ENCODE measurements at places on chromosomes 2 and 18. TPM values are rescaled to one million over a fixed set of nuclear protein-coding genes. Genes with fewer than 3 reads are reported as not detected.
A peak's percentile ranks its signal among the peaks of the same experiment; 100 is the strongest.

The TYMS gene
- 1.2 TPM for total RNA-seq

The GPC1 gene
- 82.5 TPM for total RNA-seq

The DRC1 gene
- not detected for total RNA-seq

The PNPT1 gene
- total RNA-seq: 22.8 TPM

The SIX2 gene
- 2.3 TPM for total RNA-seq

The GCG gene
- total RNA-seq: not detected

The FOXI3 gene
- total RNA-seq: not detected

The COL4A4 gene
- total RNA-seq: 0.45 TPM

The KCNJ3 gene
- total RNA-seq: not detected

DNA sequence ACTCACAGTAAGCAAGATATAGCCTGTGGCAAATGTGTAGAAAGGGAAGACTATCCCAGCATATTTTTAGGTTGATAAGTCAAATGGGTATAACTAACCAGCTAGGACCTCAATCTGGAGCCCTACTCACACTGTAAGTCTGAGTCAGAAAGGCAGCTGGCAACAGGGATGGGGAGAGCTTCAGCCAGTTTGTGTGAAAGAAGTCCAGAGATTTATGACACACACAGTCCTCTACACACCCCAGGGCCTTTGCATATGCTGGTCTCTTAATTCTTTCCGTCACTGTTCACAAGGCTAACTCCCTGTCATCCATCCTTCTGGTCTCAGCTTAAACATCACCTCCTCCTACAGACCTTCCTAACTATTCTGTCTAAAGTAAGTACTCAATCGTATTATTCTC, 5.9 kb upstream of the TCF4 start:
- no peak for DNase-seq

DNA sequence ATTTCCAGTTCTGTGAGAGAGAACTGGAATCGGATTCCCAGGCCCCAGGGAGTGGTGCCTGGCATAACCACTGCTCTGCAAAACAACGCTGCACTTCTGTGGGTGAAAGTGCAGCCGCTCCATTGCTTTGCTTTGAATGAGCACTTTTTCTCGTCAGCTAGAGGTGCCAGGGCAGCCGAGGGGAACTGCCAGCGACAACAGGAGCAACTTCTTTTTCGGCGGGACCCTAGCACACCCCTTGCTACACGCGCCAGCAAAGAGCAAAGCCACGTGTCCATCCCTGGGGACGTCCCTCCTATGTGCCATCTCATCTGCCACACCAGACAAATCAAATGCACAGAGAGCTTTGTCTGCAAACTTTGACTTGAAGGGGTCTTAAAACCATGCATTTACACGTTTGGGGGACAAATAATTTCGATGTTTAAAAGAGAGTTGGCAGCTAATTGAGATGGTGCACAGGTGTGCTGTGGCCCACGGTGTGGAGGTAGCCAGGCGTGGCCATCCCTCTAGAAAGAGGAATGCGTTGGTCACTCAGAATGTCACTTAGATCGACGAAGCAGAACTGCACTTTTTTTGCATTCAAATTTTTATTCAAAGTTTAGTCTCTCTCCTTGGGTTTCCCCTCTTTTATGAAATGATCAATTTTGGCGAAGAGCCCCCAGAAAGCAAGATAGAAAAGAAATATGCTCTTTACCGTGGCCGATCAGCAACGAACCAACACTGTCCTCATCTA, 151.8 kb downstream of the MBP start:
- no peak for DNase-seq

- DNase-seq: no peak
These were observed 173.0 kb upstream of the ALKAL2 start for GRCh38 chr2:460861-461260.

- DNase-seq: no peak
These were observed 52.0 kb upstream of the TRIM43 start for GRCh38 chr2:95539836-95540235.

- no peak for DNase-seq
These were observed 17.4 kb upstream of the GAL3ST2 start for GRCh38 chr2:241759067-241759807.

DNA sequence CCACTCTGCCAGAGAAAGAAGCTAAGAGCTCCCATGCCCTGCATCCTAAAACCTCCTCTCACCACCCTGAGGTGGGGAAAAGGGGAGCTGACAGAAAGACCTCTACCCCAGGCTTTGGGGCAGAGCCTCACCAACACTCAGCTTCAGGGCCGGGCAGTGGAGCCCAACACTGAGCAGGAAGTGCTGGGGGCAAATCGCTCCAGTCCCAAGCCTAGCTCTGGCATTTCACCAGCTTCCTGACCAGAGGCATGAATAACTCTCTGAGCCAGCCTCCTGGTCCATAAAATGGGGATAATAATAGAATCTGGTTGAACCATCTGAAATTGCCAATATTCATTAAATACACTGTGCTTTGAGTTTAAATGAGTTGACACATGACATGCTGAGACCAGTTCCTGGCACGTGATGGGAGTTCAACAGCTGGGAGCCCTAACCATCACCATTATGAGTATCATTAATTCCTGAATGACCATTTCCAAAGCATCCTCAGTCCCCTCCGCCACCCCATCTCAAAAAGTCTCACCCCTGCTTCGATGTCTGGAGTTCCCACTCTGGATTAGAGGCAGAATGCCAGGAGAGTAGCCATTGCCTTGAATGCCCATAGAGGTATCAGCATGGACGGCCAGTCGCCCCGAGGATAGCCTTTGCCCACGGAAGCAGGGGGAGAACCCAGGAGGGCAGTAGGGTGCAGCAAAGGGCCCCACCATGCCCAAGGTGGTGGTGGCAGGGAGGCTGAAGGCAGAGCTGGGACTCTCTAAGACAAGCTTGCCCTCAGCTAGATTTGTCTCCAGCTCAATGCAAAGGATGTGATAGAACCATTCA, 153.4 kb downstream of the TNS1 start:
- DNase-seq: no peak

GRCh38 chr2:156474401-156474800, 38.2 kb downstream of the GPD2 start:
- no peak for DNase-seq

GRCh38 chr2:224433442-224433841, 31.5 kb upstream of the FAM124B start:
- DNase-seq: no peak

GRCh38 chr2:139357972-139358371, 577.8 kb upstream of the NXPH2 start:
- DNase-seq: no peak

DNA sequence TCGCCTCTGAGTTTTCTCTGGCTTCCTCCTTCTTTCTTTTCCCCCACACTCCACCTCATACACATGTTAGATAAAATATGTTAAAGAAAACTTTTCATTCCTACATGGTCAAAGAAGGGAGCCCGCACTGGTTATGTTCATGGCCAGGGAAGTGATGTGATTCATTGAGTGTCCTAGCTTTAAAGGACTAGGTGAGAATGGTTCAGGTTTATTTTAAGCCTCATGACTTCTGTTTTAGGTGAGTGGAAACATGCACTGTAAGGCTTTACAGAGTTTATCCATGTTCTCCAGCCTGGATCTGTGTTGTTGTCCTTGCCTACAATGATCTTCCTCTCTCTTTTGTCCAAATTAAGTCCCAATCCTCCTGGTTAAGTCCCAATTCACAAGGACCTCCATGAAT, 56.5 kb downstream of the RASGRP3 start:
- no peak for DNase-seq

DNA sequence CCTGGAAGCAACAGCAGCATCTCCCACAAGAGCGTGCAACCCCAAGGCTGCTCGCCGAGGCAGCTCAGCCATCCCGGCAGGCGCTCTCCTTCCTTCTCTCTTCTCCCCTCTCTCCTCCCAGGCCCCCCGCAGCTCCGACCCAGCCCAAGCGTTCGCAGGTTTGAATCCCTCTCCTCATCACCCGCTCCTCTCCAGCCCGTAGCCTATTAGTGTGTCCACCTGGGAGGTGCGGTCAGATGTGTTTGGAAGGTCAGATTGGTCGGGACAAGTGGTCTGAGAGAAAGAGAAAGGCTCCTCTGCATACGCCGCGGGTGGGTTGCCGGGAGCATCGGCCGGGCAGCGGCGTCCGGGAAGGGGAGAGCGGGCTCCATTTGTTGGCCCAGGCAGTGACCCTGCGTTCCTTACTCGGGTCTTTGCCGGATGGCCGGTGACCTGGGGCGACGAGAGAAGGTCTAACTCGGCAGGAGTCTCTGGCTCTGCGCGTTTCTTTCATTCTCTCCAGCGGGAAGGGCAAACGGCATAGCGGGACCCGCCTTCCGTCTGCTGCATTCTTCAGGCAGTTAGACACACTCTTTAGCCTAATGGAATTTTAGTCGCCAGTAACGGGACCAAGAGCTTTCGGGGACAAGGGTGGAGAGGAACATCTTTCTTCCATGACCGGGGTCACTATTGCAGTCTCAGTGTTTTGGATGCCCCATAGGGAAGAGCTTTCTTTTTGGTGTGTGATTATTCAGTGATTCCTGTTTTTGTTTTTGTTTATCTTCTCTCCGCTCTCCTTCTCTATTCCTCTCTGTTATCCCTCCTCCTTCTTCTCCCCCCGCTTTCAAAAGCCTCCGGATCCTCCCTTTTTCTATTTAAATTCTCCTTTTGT, 1.1 kb upstream of the TMEFF2 start:
- DNase-seq: no peak

GRCh38 chr18:54278615-54279014, 9.3 kb downstream of the POLI start:
- no peak for DNase-seq

GRCh38 chr2:238999291-238999741, 151.4 kb downstream of the TWIST2 start:
- peak; percentile 89 for DNase-seq

- DNase-seq: no peak
These were observed 342.3 kb upstream of the EPHA4 start for GRCh38 chr2:221914334-221914880.

- no peak for DNase-seq
These were observed 30.1 kb upstream of the AGPS start for GRCh38 chr2:177362499-177362898.

DNA sequence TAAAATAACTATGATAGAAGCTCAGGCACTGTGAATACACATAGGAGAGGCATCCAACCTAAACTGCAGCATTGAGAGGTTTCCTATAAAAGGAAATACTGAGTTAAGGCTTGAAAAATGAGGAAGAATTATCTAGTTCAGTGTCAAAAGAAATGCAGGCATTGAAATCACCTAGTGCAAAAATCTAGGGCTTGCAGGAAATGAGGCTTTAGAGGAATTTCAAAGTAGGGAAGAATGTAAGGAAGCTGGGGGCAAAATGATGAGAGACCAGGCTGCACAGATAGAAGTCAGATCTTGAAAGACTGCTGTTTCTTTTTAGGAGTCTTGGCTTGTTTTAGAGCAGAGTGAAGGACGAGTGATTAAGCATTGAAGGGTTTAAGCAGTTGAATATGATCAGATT, 28.1 kb upstream of the SCYGR2 start:
- no peak for DNase-seq

DNA sequence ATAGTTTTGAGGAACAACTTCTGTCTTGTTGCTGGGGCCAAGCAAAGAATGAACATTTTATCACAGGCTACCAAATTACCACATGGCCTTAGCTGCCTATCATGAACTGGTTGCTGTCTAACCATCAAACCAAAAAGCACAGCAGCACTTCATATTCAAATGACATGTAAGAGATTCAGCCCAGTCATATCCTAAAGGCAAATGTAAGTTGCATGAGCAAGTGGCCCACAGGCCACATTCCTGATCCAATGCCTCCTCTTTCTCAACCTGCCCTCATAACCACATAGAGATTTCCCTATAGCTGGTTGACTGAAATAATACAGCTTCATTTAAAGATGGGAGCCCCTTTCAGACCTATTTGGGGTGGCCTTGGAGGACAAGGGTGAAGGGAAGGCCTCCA, 572.3 kb downstream of the IRS1 start:
- DNase-seq: no peak

GRCh38 chr2:18123577-18123976, 245.1 kb downstream of the KCNS3 start:
- DNase-seq: no peak

GRCh38 chr2:64013053-64013452, 6.2 kb downstream of the VPS54 start:
- DNase-seq: no peak

DNA sequence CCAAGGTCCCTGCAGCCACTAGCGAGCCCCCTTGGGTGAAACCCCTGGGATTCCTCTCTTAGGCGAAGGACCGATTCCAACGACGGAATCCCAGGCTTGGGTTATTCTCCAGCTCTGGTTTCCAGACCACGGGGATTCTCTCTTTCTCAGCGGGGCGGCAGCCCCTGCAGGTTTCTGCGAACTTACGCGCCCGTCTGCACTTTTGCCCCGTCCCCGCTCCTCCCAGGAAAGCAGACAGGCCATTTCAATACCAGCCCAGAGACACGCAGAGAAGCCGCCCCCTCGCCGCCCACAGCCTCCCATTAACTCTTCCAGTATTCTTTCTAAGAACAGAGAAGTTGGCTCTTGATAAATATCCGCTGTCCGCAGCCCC, 1.2 kb downstream of the CBLN2 start:
- no peak for DNase-seq

- no peak for DNase-seq
These were observed 221.1 kb downstream of the RDH14 start for GRCh38 chr2:18339326-18339725.

- DNase-seq: no peak
These were observed 820.4 kb downstream of the BCL11A start for GRCh38 chr2:59732871-59733566.

GRCh38 chr2:134119117-134119712, 134.7 kb upstream of the MGAT5 start:
- DNase-seq: no peak

DNA sequence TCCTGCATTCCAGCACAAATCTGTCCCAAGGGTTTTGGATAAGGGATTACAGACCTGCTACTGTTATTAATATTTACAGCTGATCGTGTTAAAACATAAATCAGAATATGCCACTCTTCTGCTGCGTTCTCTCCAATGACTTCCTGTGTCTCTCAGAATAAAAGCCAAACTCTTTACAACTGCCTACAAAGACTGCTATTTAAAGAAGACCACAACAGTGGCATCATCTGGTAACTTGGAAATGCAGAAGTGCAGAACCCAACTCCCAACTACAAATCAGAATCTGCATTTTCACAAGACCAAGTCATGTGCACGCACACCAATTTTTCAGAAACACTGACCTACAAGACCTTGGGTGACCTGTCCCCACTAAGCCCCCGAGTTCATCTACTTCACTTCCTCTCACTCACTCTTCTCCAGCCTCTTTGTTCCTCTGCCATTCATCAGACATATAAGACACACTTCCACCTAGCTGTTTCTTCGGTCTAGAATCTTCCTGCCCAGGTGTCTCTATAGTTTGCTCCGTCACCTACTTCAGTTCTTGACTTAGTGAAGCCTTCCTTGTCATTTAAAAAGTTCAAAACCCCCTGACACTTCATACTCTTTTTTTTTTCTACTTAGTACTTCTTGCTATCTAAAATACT, 36.0 kb downstream of the CHN1 start:
- no peak for DNase-seq

DNA sequence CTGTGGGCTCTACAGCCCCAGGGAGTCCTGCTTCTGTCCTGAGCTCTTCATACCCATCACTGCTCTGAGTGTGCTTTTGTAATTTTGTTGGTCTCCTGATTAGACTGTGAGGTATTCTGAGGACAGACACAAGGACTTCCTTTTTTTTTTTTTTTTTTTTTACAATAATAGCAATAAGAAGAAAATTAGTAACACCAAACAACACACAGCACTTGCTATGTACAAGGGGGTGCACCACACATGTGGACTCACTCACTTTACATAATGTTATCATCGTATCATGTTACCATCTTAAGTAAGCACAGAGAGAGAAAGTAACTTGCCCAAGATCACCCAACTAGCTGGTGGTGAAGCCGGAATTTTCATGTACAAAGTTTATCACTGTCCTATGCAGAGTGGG, 34.6 kb downstream of the MBP start:
- no peak for DNase-seq

- no peak for DNase-seq
These were observed 3.1 kb downstream of the ARHGEF33 start for GRCh38 chr2:38892819-38893218.
